Parietal lobe (tissue), 2 donors: ENCODE measurements at places on chromosomes 16 and 17. TPM values are rescaled to one million over a fixed set of nuclear protein-coding genes. Genes with fewer than 3 reads are reported as not detected.

Gene TP53TG3
- total RNA-seq = not detected

Gene KRT27
- not detected for total RNA-seq

Gene ALOX15
- not detected for total RNA-seq

Gene OSGIN1
- not detected for total RNA-seq

Gene TRPV3
- total RNA-seq = 0.94 TPM

Gene WNT9B
- total RNA-seq = not detected

Gene PDILT
- not detected for total RNA-seq

Gene CSH2
- not detected for total RNA-seq

Gene RPL27
- total RNA-seq = 1,347 TPM

Gene TBC1D3C
- 1.9 TPM for total RNA-seq

Gene IGF2BP1
- total RNA-seq = 2.8 TPM

Gene IQCK
- 20.0 TPM for total RNA-seq

Gene PTGES3L
- 2.5 TPM for total RNA-seq

Gene CDRT15L2
- total RNA-seq = not detected

Gene RRAD
- total RNA-seq = 0.63 TPM

Gene ACSM2A
- total RNA-seq = not detected

Gene OR2C1
- total RNA-seq = 0.94 TPM

Gene C17orf78
- total RNA-seq = not detected

Gene SMTNL2
- total RNA-seq = 5.6 TPM

Gene AIPL1
- total RNA-seq = not detected

Gene SMIM36
- not detected for total RNA-seq

Gene KRT39
- total RNA-seq = not detected

Gene ANKRD40CL
- not detected for total RNA-seq

Gene NPIPB6
- total RNA-seq = 8.5 TPM

Gene RILP
- 1.6 TPM for total RNA-seq

Gene AKTIP
- total RNA-seq = 84.2 TPM

Gene CCL18
- not detected for total RNA-seq

Gene BAHCC1
- 31.3 TPM for total RNA-seq

Gene CRAMP1
- 18.8 TPM for total RNA-seq

Gene KAT2A
- total RNA-seq = 18.2 TPM

Gene KRTAP4-4
- total RNA-seq = not detected

Gene SLC13A5
- total RNA-seq = 0.63 TPM
